SHP77 (cell line): ENCODE measurements at places on chromosomes 4 and X.

DNA sequence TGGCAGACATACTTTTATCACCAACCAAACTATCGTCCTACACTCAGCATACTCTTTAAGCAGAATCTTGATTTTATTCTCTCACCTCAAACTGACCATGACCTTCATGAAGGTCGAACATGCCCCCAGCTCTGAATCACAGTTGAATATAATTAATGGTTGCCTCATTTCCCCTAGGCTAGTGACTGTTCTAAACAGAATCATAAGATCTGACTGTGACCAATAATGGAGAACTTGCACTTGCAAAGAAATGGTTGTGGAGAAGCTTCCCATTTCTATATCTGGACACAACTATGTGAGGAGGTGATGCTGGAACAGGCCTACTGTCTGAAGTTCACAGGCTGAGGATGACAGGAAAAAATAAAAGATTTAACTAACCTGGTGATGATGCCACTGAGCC is 85.1 kb downstream of the PDGFC start:
- DNase-seq, result no peak

DNA sequence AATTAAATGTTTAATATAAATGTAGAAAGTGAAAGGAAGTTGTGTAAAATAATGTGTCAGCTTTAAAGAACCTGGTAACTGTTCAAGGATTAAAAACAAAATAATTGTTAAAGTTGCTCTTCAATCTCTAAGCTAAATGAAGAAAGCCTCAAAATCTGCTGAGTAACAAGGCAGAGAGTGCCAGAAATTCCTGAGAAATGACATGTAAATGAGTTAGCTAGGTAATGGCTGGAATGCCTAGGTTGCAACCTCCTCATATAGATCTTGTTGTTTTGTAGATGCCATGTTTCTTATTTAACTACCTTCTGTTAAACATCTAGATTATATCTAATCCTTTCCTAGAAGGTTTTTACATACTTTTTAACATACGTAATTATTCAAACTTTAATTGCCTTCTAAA is 763.6 kb upstream of the AGA start:
- no peak for DNase-seq

DNA sequence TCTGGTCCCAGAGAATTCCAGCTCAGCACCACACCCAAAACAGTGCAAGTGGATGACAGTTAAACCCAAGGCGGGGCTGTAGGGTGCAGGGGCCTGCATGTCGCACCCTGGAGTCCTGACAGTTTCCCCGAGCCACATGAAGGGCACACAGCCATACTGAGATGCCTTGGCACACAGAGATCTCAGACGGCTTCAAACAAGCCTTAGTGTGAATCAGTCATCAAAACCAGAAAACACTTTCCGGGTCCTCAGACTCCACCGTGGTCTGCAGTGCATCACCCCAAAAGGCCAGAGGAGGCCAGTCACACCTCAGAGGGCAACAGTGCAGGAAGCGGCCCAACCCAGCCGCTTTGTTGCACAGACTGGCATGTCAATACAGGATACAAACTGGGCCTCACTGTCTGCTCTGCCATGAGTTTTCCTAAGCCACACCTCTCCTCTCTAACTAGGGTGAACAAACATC is 64.6 kb upstream of the ENPP6 start:
- peak; percentile 29 for DNase-seq

GRCh38 chr4:80073473-80074008 is 512 bp upstream of the ANTXR2 start:
- DNase-seq, result no peak

GRCh38 chrX:71609095-71609750 is 9.1 kb downstream of the CXCR3 start:
- DNase-seq, result no peak

DNA sequence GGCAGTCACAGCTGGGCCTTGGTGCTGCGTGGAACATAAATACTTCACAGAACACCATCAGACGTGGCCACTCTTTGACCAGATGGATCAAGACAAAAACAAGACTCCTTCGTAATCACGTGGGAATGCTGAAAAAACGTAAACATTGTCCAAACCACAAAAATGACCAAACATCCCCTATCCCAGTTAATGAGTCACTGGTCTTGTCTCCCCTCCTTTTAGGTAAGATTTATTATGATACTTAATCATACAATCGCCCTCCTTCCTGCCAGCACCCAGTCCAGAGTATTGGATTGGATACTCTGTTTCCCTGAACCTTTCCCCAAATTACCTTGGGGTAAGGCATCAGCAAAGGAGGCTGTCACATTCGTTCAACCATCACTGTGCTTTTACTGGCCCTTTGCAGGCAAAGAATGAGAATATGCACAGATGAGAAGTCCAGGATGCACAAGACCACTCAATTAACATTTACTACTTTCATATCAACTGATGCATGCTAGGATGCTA is 601 bp upstream of the TCEANC start:
- DNase-seq, result no peak

DNA sequence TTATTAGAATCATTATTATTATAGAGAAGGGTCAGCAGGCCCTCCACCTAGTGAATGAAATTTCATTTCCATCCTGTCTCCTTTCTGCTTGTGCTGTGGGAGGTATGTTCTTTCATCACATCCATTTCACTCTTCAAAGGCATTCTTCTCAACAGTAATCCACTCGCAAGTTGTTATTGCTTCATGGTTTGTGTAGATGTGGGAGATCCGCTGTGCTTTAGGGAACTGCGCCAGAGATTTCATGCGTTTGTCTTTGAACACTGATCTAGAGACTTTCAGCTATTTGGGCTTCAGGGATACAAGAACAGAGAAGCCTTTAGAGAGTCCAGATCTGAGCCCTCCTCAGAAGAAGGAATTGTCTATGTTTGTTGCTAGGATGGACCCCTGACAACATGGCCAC is 53.5 kb upstream of the PUDP start:
- DNase-seq, result no peak

DNA sequence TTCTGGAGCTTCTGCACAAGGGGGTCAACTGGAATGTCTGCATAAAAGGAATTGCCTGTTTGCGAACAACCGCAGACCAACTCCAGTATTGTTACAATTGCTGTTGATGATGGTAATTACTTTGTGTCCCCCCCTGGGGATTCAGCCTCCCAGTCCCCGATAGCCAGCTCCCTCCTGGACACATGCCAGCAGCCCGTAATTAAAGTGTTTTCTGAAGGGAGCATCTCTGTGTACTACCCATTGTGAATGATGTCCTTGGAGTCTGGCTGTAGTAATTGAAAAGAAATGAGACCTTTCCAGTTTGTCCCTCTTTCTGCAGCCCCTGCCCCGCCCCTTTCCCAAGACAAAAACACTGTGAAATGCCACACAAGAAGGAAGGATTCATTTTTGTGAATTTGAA is 377.1 kb upstream of the LCORL start:
- DNase-seq, result no peak

DNA sequence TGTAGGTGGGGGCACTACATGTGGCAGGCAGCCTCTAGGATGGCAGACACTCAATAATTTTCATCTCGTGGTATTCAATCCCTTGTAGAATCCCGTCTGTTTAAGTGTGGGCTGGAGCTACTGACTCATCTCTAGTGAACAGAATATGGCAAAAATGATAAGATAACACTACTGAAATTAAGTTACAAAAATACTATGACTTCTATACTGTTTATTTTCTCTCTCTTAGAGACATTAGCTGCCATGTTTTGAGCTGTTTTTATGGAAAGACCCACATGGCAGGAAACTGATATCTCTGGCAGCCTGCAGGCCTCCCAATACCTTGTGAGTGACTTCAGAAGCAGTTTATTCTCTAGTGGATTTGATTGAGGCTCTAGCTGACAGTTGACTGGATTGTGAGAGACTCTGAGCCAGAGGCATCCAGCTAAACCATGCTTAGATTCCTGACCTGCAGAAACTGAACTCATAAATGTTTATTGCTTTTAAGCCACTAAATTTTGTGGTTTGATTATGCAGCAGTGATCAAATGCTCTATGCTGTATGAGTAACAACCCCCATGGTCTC is 298.8 kb upstream of the CTSO start:
- DNase-seq, result no peak

GRCh38 chrX:12974796-12975669 is at the start of gene TMSB4X:
Gene TMSB4X (plus strand): TSS chrX:12975110.
- peak; percentile 63 for DNase-seq

DNA sequence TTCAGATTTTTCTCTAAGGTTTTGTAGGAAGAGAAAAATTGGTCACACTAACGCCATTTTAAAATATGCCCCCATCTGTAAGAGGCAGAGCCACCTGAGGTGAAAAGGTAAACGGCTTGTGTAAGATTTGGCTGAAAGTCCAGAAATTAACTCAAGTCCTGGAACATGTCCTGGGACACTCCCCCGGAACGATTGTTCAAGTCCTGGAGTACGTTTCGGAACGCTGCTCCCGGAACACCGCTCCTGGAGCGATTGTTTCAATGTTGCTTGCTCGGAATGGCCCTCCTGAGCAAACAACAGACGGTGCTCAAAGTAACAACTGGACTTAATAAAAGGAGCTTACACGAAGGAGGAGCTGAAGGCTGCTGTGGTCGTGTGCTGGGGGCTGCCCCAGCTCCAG is 796.5 kb upstream of the SLIT2 start:
- DNase-seq, result peak; percentile 3

GRCh38 chr4:1778642-1779392 is 14.3 kb upstream of the FGFR3 start:
- no peak for DNase-seq

GRCh38 chr4:145921231-145921630 is 17.4 kb downstream of the ZNF827 start:
- no peak for DNase-seq

DNA sequence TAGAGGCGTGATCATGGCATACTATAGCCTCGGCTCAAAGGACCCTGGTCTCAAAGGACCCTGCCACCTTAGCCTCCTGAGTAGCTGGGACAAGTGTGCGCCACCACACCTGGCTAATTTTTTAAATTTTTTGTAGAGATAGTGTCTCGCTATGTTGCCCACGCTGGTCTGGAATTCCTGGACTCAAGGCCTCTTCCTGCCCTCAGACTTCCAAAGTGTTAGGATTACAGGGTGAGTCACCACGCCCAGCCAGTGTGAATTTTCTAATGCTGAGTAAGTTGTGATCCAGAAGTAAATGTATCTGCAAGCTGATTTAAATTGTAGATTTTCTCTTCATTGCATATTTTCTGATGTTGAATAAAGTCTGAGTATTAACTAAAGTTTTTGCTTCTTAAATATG is 2.6 kb upstream of the ZNF674 start:
- no peak for DNase-seq

DNA sequence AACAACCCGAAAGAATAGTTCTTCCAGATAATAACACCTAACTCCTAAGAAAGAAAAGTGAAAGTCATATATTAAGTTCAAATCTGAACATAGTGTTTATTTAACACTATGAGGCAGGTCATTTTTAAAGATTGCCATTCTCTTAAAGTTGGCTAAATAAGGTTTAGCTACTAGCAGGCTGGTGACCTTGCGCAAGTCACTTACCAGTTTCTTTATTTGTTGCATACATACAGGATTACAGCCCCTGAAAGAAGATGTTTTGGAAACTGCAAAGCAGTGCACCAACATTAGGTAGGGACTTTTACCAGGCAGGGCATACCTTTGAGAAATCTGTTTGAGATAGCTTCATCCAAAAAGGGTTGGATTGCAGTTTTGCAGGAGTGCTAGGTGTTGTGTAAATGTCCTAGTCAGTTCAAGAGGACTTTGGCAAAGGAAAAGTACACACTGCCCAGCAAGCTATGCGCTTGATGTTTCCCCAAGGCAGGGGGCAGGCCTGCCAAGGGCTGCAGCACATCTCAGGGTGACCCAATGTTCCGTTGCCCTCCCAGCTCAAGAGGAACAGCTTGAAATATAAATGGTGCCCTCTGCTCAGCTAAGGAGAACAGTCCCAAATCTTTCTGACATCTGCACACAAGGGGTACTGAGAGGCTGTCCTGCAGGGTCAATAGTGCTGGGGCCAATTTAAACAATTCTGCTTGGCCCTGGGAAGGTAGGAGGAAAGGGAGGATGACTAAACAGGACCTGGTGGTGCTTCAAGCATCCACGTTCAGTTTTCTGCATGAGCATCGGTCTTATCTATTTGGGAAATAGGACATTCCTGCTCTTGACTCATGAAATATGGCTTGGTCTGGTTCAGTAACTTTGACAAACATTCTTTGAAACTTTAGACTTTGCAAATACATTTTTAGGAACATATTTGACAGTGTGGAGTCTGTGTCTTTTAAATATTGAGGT is 130.8 kb downstream of the COL4A6 start:
- DNase-seq, result no peak

DNA sequence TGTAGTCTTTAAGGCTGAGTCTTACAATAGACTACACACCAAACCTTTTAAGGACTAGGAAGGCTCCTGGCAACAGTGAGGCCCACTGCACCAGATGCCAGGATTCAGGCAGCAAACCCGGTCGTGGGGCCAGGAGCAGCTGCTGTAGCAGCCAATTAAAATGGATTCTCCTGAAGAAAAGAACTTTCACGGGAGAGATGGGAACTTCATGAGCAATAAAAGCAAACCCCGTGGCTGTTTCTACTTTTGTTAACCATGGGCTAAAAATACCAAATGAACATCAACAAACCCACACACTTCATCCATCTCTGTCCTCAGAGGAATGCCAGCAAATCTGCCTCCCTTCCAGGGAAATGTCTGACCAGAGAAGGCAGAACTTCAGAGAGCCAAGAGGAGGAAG is 101.4 kb downstream of the BTC start:
- no peak for DNase-seq

- DNase-seq, result no peak
These were observed 6.6 kb downstream of the TIMM17B start for GRCh38 chrX:48890934-48891401.

DNA sequence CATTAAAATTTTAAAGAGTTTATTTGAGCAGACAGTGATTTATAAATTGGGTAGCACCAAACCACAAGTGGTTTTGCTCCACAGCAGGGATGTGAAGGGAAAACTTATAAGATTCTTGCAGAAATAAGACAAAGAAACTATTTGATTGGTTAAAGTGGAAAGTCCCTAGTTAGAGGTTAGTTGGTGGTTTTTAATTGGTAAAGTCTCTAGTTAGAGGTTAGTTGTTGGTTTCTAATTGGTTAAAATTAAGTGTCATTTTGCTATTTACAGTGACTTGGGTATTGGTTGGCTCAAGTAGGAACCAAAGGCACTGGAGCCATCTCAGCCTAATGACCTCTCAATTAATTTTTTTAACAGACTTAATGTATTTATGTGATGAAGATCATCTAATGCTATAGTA is 23.0 kb downstream of the ATG4A start:
- DNase-seq, result no peak

GRCh38 chrX:11386001-11386523 is 92.8 kb downstream of the AMELX start:
- DNase-seq, result no peak

GRCh38 chr4:72997409-72997808 is 72.1 kb downstream of the COX18 start:
- no peak for DNase-seq

DNA sequence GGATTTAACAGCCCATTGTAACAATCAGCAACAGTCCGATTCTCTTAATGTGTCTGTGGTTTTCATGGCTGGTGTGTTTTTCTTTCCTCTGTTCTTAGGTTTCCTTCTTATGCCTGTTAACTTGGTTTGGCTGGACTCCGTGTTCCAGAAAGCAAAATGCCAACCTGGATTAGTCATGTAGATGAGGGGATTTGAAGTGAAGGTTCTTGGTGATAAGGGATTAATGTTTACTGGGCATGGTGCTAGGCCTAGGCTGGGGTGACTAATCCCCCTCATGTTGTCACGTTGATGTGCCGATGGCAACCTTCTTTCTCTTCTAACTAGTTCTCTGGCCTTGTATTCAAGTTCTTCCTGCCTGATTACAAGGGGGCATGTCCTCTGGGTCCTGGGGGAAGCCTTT is 85.9 kb downstream of the REPS2 start:
- no peak for DNase-seq
